Effector memory CD8-positive, alpha-beta T cell (primary cell): ENCODE measurements at places on chromosomes 5 and 9.
A peak's percentile ranks its signal among the peaks of the same experiment; 100 is the strongest.

- no peaks in the 10 kb centered on the region for H3K4me1 ChIP-seq
- no peak for DNase-seq
- H3K36me3 ChIP-seq: no peaks in the 10 kb centered on the region
- no peak overlapping the region for H3K4me3 ChIP-seq
- H3K27ac ChIP-seq: no peak overlapping the region
These were observed 262.1 kb upstream of the KLF4 start for GRCh38 chr9:107751567-107752210.

- H3K27me3 ChIP-seq: no peaks in the 10 kb centered on the region
- DNase-seq: no peak
- H3K4me3 ChIP-seq: no peak overlapping the region
- H3K27ac ChIP-seq: no peak overlapping the region
- no peaks in the 10 kb centered on the region for H3K36me3 ChIP-seq
- no peaks in the 10 kb centered on the region for H3K4me1 ChIP-seq
These were observed 86.7 kb downstream of the BRINP1 start for GRCh38 chr9:119282476-119283077.

DNA sequence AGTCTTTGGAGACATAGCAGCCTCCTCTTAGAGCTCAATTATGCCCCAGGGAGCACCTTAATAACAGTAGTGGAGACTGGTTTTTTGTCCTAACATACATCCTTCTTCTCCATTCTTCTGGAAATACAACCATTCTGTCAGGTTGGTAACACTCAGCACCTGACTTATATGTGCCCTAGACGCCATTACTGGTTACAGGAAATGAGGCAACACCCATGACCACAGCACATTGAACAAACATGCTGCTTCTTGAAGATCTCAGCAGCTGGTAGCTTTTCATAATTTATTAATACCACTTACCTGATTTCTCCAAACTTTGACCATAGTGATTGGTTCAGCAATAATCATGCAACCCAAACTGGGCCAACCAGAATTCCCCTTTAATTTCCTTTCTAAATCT lies 25.1 kb upstream of the TRPM3 start:
- H3K4me3 ChIP-seq: no peak overlapping the region
- H3K27me3 ChIP-seq: no peaks in the 10 kb centered on the region
- no peaks in the 10 kb centered on the region for H3K36me3 ChIP-seq
- no peak overlapping the region for H3K27ac ChIP-seq
- H3K4me1 ChIP-seq: no peaks in the 10 kb centered on the region

DNA sequence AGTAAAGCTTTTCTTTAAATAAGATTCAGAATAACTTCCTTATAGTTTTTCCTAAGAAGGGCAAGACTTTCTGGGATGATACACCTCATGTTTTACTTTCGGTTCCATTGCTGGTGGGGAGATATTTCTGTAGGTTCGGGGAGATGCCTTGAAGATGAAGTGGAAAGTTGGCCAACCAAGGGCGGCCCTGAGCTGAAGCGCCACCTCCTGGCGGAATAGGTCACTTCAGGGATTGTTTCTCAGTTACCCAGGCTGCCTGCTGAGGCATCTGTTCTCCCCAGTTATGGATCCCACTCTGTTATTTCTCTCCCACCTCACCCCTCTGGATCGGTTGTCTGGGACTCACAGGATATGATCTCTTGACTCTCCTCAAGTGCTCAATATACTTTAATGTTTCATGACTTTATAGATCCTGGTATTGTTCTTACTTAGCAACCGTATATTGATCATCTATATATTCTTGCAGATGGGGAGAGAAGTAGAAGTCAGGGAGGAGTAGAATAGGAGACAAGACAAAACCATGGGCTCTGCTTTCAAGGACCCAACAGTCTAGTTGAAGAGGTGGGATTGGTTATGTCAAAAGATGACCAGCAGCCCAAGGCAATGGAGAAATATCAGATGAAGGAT lies 23.4 kb downstream of the MEGF10 start:
- H3K4me3 ChIP-seq: no peak overlapping the region
- peak; percentile 50 for DNase-seq
- H3K27ac ChIP-seq: no peak overlapping the region
- H3K27me3 ChIP-seq: peaks cover 23% of the 10 kb centered on the region

GRCh38 chr9:3648266-3648665 lies 122.5 kb upstream of the RFX3 start:
- no peak overlapping the region for H3K4me3 ChIP-seq
- H3K4me1 ChIP-seq: no peaks in the 10 kb centered on the region
- H3K27me3 ChIP-seq: no peaks in the 10 kb centered on the region

GRCh38 chr9:100294341-100294740 lies 58.4 kb downstream of the TEX10 start:
- peaks cover 17% of the 10 kb centered on the region for H3K36me3 ChIP-seq
- H3K27me3 ChIP-seq: no peaks in the 10 kb centered on the region
- no peak overlapping the region for H3K4me3 ChIP-seq
- H3K4me1 ChIP-seq: no peaks in the 10 kb centered on the region
- H3K27ac ChIP-seq: no peak overlapping the region
- no peak for DNase-seq

- no peak for DNase-seq
- H3K36me3 ChIP-seq: no peaks in the 10 kb centered on the region
- H3K4me3 ChIP-seq: no peak overlapping the region
- no peaks in the 10 kb centered on the region for H3K27me3 ChIP-seq
These were observed 435.6 kb upstream of the CDH9 start for GRCh38 chr5:27474047-27474309.

DNA sequence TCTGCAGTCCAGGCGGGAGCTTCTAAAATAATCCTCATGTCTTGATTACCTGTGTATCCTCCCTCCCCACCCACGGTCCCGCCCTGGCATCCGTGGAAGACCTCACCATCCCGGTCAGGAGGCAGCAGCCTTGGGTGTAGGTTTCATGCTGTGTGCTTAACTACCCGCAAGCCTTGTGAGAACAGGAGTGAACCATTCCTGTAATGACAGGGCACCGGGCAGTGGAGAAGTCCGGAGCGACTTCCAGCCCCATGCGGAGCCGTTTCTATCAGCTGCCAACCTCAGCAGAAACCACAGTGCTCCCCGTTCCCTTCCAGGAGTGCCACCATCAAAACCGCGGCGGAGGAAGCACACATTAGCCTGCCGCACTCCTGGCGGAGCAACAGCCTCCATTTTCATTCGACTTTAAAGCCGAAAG lies 123.5 kb upstream of the LMX1B start:
- no peak for DNase-seq
- no peaks in the 10 kb centered on the region for H3K27me3 ChIP-seq
- no peaks in the 10 kb centered on the region for H3K36me3 ChIP-seq
- peak overlapping the region; percentile 63 for H3K4me3 ChIP-seq
- H3K4me1 ChIP-seq: peaks cover 4% of the 10 kb centered on the region

GRCh38 chr9:115099901-115100300 lies 18.1 kb downstream of the TNC start:
- DNase-seq: no peak
- H3K27ac ChIP-seq: no peak overlapping the region
- no peaks in the 10 kb centered on the region for H3K36me3 ChIP-seq
- peaks cover 28% of the 10 kb centered on the region for H3K27me3 ChIP-seq

- H3K27me3 ChIP-seq: no peaks in the 10 kb centered on the region
- H3K4me1 ChIP-seq: peaks cover 18% of the 10 kb centered on the region
- H3K36me3 ChIP-seq: peaks cover 10% of the 10 kb centered on the region
- H3K27ac ChIP-seq: no peak overlapping the region
- no peak for DNase-seq
These were observed 548 bp downstream of the CEP120 start for GRCh38 chr5:123422433-123423277.

DNA sequence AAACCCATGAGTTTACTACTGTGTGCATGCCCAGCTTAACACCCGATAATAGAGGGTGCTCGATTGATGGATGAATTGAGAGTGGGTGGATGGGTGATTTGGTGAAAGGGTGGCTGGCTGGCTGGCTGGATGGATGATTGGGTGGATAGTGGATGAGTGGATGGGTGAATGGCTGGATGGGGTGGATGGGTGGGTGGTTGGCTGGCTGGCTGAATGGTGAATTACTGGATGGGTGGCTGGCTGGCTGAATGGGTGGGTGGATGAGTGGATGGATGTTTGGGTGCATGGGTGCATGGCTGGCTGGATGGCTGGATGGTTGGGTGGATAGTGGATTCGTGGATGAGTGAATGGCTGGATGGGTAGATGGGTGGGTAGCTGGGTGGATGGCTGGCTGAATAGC lies 201.1 kb downstream of the IRX1 start:
- H3K4me3 ChIP-seq: no peak overlapping the region
- H3K36me3 ChIP-seq: no peaks in the 10 kb centered on the region
- no peaks in the 10 kb centered on the region for H3K4me1 ChIP-seq
- H3K27ac ChIP-seq: no peak overlapping the region
- no peak for DNase-seq

- H3K36me3 ChIP-seq: no peaks in the 10 kb centered on the region
- no peak for DNase-seq
- no peak overlapping the region for H3K4me3 ChIP-seq
- H3K27me3 ChIP-seq: peaks cover 22% of the 10 kb centered on the region
- H3K4me1 ChIP-seq: no peaks in the 10 kb centered on the region
These were observed 292.7 kb downstream of the RAB3C start for GRCh38 chr5:58875599-58875998.

- no peak for DNase-seq
- H3K4me3 ChIP-seq: no peak overlapping the region
- H3K27me3 ChIP-seq: no peaks in the 10 kb centered on the region
- peaks cover 12% of the 10 kb centered on the region for H3K36me3 ChIP-seq
- peak overlapping the region; percentile 74 for H3K27ac ChIP-seq
- H3K4me1 ChIP-seq: peaks cover 43% of the 10 kb centered on the region
These were observed 278.9 kb downstream of the NR3C1 start for GRCh38 chr5:143124593-143124992.

GRCh38 chr5:9547122-9547947 lies 1.5 kb upstream of the SEMA5A start:
- peaks cover 4% of the 10 kb centered on the region for H3K36me3 ChIP-seq
- no peak for DNase-seq
- no peak overlapping the region for H3K4me3 ChIP-seq
- peaks cover 4% of the 10 kb centered on the region for H3K4me1 ChIP-seq
- no peak overlapping the region for H3K27ac ChIP-seq

DNA sequence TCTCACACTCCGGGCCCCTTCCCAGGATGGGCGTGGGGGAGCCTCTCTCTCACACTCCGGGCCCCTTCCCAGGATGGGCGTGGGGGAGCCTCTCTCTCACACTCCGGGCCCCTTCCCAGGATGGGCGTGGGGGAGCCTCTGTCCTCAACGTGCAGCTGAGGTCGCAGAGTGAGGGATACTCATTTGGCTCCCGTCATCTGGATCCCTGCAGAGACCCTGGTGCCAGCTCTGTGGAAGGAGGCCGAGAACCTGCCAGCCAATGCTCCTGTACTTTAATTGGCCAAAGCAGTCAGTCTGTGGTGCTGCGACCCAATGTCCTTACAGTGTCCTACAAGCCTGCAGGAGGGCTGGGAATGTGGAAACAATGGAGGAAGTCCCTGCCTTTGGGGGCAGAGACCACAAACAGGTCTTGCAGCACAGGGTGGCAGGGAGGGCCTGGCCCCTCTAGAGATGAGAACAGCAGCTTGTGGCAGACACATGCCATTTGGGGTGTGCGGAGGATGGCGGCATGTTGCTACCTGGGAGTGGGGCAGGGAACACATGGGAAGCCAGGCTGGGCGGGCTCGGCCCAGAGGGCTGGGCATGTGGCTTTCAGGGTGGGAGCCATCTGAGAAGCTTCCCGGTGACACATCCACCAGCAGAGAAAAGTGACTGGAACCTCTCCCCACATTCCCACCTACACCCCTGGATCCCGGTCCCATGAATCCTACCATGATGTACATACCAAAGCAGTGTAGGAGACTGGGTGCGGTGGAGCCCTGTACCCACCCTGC lies 13.6 kb upstream of the MRNIP start:
- peaks cover 6% of the 10 kb centered on the region for H3K36me3 ChIP-seq
- no peak overlapping the region for H3K4me3 ChIP-seq
- DNase-seq: no peak
- peaks cover 1% of the 10 kb centered on the region for H3K4me1 ChIP-seq
- no peak overlapping the region for H3K27ac ChIP-seq

DNA sequence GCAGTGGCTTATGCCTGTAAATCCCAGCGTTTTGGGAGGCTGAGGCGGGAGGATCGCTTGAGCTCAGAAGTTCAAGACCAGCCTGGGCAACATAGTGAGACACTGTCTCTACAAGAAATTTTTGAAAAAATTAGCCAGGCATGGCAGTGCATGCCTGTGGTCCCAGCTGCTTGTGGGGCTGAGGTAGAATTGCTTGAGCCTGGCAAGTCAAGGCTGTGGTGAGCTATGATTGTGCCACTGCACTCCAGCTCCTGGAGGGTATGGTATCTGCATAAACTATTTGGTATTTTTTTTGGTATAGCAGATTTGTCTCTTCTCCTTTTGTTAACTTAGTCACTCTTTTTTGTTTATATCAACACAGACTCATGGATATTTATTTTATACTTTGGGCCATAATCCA lies 61.5 kb upstream of the TEX48 start:
- H3K36me3 ChIP-seq: no peaks in the 10 kb centered on the region
- no peak overlapping the region for H3K27ac ChIP-seq
- peaks cover 6% of the 10 kb centered on the region for H3K4me1 ChIP-seq
- no peak for DNase-seq

DNA sequence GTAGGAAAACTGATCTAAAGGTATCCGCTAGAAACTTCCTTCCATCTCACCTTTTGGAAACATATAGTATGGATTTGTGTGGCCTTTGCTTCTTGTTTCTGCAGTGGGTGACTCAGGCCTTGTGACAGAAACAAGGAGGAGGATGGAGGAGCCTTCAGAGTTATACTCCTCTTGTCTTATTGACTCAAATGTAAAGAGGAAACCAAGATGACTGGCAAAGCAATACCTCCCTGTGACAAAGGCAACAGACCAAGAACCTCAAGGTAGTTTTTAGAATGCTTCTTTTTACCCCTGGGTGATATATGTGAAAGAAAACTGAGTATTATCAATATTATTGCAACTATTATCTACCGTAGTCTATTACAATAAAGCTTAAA lies 123.3 kb upstream of the SLIT3 start:
- no peaks in the 10 kb centered on the region for H3K36me3 ChIP-seq
- DNase-seq: no peak
- no peaks in the 10 kb centered on the region for H3K4me1 ChIP-seq

GRCh38 chr9:80320480-80320879 lies 748.7 kb downstream of the TLE4 start:
- H3K4me3 ChIP-seq: no peak overlapping the region
- no peaks in the 10 kb centered on the region for H3K27me3 ChIP-seq
- DNase-seq: no peak
- H3K27ac ChIP-seq: no peak overlapping the region
- no peaks in the 10 kb centered on the region for H3K36me3 ChIP-seq

- no peak for DNase-seq
- H3K4me3 ChIP-seq: peak overlapping the region; percentile 38
- H3K4me1 ChIP-seq: peaks cover 16% of the 10 kb centered on the region
- H3K27ac ChIP-seq: no peak overlapping the region
- H3K27me3 ChIP-seq: no peaks in the 10 kb centered on the region
These were observed 1081.6 kb upstream of the ACO1 start for GRCh38 chr9:31302620-31303418.

GRCh38 chr5:147918101-147918685 lies 11.9 kb upstream of the C5orf46 start:
- peaks cover 13% of the 10 kb centered on the region for H3K27me3 ChIP-seq
- DNase-seq: no peak
- H3K27ac ChIP-seq: no peak overlapping the region
- no peak overlapping the region for H3K4me3 ChIP-seq
- H3K36me3 ChIP-seq: no peaks in the 10 kb centered on the region

GRCh38 chr5:142626786-142627185 lies 59.1 kb downstream of the FGF1 start:
- DNase-seq: no peak
- no peak overlapping the region for H3K27ac ChIP-seq
- no peak overlapping the region for H3K4me3 ChIP-seq
- no peaks in the 10 kb centered on the region for H3K36me3 ChIP-seq
